Naive thymus-derived CD8-positive, alpha-beta T cell (primary cell): ENCODE measurements at places on chromosomes 7 and 10.

DNA sequence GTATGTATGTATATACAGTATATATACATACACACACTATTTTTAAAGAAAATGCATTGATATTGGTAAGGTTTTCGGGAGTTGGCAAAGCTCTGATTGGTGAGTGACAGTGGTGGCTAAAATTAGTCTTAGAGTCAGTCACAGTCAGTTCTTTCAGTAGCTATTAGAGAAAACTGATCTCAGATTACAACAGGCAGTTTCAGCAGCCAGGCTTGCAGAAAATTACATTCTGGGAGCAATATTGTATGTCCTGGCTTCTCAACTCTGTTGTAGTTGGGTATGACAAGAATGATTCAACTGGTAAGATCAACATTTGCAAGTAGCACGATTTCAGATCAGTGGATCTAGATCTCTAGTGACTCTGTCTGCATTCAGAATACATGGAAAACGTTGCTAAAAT, 897.9 kb upstream of the AUTS2 start:
- no peak for DNase-seq

DNA sequence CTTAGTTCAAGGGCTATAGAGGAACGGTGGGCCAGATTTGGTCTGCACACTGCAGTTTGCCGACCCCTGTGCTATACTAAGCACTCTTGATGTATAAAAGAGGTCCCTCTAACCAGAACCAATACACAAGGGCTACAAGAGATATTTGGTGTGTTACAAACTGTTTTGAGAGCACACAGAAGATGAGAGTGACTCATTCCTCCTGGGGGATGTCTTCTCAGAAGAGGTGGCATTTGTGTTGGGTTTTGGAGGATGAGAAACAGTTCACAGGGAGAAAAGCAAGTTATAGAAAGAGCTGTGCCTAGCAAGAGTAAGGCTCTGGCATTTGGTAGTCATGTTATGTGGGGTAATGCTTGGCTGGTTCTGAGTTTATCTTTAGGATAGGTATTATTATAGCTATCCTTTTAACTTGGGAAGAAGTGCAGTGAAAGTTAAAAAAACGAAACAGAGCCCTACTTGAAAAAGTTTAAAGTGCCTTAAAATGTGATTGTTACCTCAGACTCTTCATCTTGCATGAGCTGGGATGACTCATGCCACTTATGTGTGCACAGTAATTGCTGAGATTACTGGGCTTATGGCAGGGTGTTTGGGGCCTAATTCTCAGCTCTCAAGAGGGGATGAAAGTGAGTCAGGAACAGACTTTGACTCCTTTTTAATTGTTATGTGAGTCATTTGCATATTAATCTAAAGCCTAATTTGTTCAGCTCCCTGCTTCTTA, 160.4 kb downstream of the KIF20B start:
- no peak for DNase-seq

DNA sequence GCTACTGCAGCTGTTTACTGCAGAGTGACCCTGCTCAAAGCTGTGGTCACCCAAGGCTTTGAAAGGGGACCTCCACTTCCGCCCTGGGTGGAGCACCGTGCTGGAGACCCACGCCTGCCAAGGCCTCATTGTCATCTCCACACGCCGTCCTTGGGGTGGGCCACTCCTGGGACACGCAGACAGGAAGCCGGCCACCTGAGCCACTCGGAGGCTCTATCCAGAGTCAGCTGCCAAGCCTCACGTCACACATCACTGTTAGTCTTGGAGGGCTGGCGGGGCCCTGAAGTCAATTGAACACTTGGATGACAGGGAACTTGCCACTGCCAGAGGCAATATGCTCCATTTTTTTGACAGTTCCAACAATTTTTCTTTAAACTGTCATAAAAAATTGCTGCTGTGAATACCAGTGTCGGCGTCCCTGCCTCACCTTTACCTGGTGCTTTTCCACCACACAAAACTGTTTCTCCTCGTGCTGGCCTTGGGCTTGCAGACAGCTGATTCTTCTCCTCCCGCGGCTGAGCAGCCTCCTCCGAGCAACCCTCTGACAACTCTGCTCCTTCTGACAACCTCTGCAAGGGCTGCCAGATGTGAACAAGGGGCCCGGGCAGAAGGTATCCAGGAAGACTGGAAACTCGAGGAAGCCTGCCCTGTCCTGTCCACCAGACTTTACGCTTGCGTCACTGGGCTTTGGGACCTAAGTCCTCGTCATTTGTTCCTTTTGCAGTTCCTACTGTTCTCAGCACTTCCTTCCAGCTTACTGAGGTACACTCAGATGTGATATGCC, 81.9 kb downstream of the EGFR start:
- DNase-seq = no peak

DNA sequence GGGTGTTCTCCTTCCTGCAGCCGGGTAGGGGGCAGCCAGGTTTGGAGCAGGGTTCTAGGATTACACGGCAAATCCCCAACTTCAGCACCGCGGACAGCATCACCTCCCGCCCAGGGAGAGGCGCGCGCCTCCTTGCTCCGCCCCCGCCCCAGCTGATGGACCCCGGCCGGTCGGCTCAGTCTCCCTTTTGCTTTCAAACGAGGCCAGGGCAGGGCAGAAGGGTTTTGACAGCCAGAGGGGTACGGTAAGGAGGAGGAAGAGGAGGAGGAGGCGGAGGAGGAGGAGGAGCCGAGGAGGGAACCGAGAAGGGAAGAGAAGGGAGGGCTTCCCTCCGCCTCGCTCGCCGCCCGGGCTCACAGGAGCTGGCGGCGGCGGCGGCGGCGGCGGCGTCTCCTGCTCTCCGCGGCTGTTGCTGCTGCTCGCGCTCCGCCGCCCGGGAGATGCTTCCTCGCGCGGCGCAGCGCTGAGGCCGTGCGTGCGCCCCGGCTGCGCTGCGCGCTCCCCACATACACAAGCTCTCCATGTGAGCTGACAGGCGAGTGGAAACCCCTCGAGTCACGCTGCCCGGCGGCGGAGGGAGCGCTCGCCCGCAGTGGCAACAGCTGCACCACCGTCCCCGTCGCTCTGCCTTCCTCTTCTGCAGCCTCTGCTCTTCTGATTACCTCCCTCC, 615 bp upstream of the CNTNAP2 start:
- no peak for DNase-seq

GRCh38 chr10:88788924-88789323, 13.6 kb upstream of the LIPM start:
- DNase-seq = no peak

DNA sequence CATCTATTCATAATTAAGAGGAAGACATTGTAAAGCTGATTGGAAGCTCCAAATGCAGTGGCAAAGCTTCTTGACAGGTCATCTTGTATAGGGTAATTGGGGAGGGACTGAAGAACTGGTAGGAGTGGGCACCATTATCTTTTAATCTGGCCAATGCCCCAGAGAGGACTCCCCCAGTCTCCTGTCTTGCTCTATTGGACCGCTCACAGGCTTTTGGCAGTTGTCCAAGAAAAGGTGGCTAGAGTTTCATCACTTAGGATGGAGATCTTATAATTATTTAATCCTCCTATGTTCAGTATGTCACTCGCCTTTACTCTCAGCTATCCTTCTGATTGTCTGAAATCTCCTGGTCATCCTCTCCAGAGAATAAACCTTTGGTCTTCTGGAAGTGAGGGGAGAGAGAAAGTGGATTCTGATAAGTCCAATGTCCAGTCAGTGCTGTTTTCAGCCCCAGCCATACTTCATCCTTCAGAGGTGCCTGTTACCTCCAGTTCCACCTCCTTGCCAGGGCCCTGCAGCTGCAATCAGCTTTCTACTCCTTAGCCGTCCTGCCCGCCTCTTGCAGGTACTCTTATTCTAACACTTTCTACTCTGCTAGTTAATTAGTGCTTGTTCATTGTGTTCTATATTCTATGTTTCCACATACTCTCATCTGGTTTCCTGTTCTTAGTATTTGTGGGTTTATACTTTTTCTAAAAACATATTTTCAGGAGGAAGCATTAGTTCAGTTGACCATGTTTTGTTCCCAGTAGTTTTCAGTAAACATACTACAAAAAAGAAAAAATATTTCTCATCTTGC, 241.6 kb downstream of the NSUN6 start:
- DNase-seq = no peak

DNA sequence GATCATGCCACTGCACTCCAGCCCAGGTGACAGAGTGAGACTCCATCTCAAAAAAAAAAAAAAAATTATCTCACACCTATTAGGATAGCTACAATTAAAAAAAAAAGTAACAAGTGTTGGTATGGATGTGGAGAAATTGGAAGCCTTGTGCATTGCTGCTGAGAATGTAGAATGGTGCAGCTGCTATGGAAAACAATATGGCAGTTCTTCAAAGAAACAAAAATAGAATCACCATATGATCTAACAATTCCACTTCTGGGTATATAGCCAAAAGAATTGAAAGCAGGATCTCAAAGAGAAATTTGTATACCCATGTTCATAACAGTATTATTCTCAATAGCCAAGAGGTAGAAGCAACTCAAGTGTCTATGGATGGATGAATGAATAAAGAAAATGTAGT, 143.6 kb upstream of the PRR15 start:
- DNase-seq = no peak

GRCh38 chr7:47720141-47720906, 138.4 kb upstream of the TNS3 start:
- no peak for DNase-seq
